ENCODE measurements at places on chromosomes 2 and 18.

GRCh38 chr2:105746177-105747080, 1.7 kb downstream of the NCK2 start:
- DNase-seq: peak; percentile 42

GRCh38 chr18:25121442-25121841, 230.5 kb downstream of the ZNF521 start:
- DNase-seq: no peak

DNA sequence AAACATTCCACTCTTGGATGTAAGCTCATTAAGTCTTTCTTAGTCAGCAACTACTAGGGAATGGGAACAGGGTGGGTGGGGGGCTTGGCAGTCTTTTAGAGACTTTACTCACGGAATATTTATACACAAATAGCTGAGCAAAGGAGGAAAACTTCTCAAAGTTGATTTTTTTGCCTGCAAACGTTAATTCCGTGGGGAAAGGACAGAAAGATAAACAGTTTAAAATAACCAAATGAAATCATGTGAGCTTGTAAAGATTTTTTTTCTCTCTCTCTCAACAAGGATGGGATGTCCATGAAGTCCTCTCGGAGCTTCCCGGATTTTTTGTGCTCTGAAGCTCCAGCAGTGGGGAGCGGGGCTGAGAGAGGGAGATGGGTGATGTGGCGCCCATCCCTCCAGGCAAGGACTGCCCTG, 32.2 kb upstream of the MAT2A start:
- no peak for DNase-seq

- DNase-seq: no peak
These were observed 18.1 kb downstream of the NCAPH start for GRCh38 chr2:96353606-96354101.

GRCh38 chr18:56973487-56973886, 173.4 kb upstream of the BOD1L2 start:
- DNase-seq: no peak

DNA sequence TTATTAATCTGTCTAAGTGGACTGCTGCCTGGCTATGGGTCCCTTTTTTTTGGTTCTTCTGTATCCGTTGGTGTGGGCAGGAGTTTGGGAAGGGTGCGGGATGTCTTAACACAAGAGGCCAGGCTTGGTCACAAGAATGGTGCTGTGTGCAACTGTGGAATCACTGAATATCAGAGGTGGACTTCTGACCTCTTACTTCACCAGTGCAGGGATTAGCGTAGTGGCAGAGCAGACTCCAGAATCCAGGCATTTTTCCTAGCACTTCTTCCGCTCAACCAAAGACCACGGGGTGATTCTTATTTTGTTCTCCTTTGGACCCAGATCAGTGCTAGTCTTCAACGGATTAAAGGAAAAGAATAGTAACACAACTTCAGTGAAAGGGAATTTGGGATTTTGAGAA, 254.3 kb upstream of the TNP1 start:
- no peak for DNase-seq

GRCh38 chr2:197954328-197954727, 149.9 kb downstream of the PLCL1 start:
- no peak for DNase-seq

- DNase-seq: no peak
These were observed 260.6 kb upstream of the NT5C1B start for GRCh38 chr2:18849841-18850578.

- DNase-seq: no peak
These were observed 14.4 kb upstream of the RAB17 start for GRCh38 chr2:237604960-237605359.

DNA sequence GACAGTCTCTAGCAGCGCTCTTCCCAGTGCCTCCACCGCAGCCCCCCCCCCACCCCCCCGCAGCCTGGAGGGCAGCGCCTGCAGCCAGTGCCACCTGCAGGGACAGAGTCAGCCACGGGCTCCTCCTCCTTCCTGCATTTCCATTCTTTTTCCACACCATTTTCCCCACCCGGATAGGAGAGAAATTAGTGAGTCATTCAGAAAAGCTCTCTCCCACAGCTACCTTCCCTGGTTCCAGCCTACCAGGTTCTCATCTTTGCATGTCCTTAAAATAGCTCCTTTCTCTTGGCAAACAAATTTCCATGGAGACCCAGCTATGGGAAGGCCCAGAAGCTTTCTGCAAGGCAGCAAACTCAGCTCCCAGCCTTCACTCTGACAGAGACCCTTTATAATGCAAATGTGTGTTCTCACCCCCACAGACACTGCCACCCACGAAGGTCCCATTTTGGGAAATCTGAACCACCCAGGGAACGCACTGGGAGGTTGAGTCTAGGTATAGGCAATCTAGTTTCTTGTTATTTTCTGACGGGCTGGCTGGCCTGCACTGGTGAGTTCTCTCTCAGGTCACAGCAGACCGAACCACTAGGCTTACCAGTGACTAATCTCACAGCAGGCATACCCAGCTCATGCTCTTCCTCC, 41.8 kb upstream of the ATG16L1 start:
- no peak for DNase-seq

DNA sequence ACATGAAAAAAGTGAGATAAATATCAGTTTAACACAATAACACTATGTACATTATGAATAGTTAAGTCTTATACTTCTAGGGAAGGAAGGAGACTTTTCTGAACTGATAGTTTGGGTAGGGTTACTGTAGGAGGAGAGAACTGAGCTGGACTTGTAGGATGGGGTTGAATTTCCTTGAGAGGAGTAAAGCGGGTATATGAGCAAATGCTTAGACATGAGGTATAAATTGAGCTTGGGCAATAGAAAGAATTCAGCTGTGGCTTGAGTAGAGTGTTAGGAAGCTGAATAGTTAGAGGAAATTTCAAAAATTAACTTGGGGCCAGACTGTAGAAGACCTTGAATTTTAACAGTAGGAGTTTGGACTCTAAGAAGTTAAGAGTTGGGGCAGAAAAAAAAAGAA, 45.1 kb downstream of the LCLAT1 start:
- DNase-seq: no peak

DNA sequence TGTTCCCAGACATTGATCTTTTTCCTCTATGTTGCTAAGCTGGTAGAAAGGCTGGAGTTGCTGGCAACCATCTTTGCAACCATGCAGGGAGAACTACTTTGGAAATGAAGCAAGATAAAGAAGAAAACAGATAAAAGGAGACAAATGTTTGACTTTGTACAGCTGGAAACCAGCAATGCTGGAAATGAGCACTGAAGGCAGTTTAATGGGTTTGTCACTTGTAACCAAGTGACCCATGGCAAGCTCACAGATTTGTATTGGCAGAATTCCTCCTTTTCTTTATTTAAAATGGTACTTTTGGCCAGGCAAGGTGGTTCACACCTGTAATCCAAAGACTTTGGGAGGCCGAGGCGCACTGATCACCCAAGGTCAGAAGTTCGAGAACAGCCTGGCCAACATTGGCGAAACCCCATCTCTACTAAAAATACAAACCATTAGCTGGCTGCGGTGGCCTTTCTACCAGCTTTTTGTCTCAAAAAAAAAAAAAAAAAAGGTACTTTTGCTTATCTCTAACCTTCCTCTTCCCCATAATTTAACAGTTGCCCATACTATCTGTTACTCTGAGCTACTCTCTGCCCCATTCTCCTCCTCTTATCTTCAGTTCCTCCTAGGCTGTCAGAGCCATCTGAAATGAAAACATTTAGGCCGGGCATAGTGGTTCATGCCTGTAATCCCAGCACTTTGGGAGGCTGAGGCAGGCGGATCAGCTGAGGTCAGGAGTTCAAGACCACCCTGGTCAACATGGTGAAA, 2.0 kb upstream of the BOLA3 start:
- no peak for DNase-seq

GRCh38 chr2:96680561-96681141, 38.1 kb downstream of the FER1L5 start:
- DNase-seq: no peak

DNA sequence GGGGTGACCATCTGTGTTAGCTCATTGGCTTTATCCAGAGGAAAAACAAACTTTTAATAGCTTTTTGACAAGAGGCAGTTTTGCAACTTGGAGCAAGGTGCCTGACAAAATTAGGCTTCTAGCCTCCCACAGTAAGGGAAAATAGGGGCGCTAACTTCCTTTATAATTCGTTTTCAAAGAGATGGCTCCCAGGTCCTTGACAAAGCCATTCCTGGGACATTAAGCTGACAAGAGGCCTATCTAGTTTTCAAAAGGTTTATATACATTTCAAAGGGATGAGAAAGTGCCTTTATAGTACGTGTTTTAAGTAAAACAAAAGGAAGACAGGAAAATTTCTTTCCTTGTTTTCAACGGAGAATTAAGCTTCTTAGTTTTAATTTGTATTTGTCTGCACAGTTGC, 159.4 kb upstream of the GCFC2 start:
- DNase-seq: no peak

DNA sequence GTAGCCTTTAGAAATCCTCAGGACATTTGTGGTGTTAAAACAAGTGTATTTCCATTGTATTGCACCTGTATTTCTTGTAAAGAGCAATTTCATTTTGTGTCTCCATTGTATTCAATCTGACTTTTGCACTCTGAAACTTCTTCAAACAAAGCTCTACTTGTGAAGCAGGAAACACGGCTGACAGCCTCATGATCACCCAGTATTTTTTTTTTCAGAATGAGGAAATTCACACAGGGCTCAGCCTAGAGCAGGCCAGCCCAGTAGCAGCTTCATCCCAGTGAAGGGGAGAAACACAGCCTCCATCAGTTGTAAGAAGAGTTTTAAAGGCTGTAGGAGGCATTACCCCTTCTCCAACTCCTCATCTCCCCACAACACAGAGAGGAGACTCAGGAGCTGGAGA, 175.9 kb upstream of the KLHL29 start:
- DNase-seq: no peak

DNA sequence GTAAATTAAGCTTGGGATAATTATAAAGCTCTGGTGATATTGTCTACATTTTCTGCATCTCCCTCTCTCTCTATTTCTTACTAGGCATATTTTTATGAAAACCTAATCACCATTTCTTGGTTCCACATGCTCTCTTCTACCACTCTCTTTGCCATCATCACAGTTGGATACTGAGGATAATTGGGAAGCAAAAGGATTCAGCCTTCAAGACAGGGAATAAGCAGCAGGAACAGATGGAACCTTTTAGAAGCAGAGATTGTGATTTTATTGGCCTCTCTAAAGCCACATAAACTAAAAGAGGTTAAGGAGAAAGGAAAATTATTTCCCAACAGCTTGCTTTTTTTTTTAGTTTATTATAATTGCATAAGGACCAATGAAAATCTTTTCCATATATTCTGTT, 226.3 kb upstream of the SPHKAP start:
- no peak for DNase-seq

GRCh38 chr2:154375579-154375931, 322.9 kb upstream of the KCNJ3 start:
- no peak for DNase-seq

DNA sequence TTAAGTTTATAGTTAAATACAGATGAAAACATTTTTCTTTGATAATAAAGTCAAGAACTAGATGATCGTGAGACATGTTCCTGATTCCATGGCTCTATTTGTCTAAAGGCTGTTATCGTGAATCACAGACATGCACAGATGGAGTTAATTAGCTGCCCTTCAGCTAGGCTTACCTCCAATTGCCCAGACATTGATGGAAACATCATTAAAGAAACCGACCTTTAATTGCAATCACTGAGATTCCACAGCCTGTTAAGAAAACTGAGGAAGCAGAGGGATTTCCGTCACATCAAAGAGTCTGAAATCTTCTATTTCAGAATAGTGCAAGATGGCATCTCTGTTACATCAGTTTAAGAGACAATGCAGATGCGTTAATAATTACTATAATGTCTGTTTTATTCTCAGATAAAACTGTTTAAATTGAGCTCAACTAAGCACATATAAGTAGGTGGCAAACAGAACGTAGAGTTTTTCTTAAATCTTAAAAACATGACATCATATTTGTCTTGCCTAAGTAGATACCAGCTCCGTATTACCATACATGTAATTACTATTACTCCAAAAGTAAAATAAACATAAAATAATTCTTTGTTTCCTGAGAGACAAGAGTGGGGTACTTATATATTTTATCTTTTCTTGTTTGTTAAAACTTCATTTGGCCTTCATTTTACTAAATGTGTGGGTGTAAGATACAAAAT, 23.9 kb upstream of the CRACDL start:
- DNase-seq: no peak

- DNase-seq: no peak
These were observed 120.2 kb upstream of the SPOPL start for GRCh38 chr2:138381373-138381772.

GRCh38 chr2:45483997-45484396, 127.1 kb downstream of the SRBD1 start:
- no peak for DNase-seq

GRCh38 chr18:31688606-31689005, 4.2 kb upstream of the B4GALT6 start:
- no peak for DNase-seq

DNA sequence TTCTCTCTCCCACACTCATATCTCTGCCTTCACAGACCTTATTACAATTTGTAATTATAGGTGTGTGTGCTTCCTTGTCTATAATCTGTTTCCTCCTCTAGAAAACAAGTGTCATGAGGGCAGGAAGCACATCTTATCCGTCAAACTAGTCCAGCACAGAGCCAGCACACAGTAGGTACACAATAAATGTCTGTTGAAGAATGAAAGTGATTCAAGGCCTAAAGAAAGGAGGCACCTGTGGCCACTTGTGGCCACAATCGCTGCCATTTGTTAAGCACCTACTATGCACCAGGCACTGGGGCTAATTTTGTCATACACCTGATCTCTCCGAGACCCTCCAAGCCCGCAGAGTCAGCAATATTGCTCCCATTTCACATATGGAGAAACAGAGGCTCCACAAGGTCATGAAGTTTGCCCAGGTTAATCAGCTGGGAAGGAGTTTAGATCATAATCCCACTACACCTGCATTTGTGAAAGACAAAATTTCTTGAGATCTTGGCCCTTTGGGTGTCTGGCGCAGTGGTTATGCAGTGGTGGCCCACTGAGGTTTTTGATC, 78.4 kb downstream of the TNS1 start:
- DNase-seq: no peak

GRCh38 chr2:127715778-127716449, 14.6 kb downstream of the SFT2D3 start:
- DNase-seq: no peak

DNA sequence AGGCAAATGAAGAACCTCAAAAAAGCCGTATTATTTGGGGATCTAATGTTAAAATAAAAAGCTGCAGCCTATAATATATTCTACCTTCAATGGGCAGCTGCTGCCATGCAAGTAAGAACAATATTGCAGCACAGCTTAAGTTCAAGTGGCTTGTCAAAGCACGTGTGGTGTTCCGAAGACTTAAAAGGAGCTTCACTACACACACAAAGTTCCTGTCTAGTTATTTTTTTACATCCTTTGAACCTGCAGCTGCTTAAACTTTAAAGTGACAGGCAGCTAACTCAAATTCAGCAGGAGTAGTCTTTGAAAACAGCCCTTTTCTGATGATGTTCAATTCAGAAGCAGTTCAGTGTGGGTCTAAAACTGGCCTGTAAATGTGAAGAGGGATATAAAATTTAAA, 85.8 kb upstream of the XIRP2 start:
- DNase-seq: no peak
